ENCODE measurements at places on chromosomes 16 and 17.

GRCh38 chr16:76232704-76233103 is 44.5 kb upstream of the CNTNAP4 start:
- no peak for DNase-seq

DNA sequence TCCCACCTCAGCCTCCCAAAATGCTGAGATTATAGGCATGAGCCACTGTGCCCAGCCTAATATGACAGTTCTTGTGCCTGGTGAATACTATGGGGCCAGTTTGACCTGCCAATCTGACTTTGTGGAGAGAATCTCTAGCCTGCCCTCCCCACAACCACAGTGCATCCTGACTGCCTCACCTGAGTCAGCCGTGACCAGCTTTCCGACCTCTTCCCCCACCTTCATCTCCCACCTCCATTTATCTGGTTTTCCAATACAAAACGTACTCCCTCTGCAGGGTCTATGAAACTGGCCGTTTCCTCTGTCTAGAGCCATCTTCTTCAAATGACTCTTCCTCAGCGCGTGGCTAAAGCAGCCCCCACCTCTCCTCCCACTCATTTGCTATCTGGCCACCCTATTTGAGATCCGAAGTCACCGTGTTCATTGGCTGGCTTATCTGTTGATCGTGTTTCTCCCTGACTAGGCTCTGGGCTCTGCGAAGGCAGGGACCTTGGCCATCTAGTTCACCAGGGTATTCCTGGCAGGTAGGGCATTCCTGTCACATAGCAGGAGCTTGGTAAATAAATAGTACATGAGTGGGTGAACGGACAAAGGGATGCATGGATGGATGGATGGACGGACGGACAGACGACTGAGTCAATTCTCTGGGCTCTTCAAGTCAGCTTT is 22.3 kb upstream of the PLLP start:
- no peak for DNase-seq

- DNase-seq = no peak
These were observed 2.3 kb downstream of the LCAT start for GRCh38 chr16:67941469-67942199.

GRCh38 chr17:12992676-12993075 is 25.2 kb downstream of the ELAC2 start:
- DNase-seq = no peak

DNA sequence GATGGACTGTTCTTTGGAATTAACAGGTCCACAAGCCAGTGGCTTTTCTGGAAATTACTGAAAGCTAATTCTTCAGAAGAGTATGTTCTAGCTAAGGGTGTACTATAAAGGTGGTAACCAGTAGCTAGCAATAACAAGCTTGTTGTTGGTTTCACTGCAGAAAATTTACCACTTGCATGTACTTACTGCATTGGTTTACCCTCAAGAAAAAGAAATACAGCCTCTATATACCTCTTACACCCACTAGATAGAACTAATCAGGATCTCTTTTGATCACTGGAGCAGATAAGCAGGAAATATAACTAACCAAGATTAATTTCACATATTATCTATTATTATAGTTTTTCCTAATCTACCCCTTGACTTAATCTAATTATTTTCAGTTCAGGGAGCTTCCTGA is 184.9 kb upstream of the TBX2 start:
- no peak for DNase-seq

- no peak for DNase-seq
These were observed 10.6 kb downstream of the LIG3 start for GRCh38 chr17:34990921-34991365.

DNA sequence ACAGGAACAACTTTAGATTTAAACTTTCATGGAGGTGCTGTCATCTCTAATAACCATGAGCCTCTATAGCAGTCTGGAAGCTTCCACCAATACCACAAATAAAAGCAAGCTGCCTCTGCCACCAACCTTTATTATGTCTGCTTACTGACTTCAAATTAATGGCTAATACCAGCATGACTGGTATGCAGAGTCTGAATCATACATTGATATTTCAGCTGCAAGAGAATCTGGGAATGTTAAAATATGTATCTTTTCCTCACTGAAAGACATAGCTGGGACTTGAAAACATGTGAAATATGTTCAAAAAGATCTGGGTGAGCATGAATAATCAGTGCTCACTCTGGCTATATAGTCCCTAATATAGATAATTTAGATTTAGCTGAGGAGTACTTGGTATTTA is 488.6 kb downstream of the CDH8 start:
- no peak for DNase-seq

DNA sequence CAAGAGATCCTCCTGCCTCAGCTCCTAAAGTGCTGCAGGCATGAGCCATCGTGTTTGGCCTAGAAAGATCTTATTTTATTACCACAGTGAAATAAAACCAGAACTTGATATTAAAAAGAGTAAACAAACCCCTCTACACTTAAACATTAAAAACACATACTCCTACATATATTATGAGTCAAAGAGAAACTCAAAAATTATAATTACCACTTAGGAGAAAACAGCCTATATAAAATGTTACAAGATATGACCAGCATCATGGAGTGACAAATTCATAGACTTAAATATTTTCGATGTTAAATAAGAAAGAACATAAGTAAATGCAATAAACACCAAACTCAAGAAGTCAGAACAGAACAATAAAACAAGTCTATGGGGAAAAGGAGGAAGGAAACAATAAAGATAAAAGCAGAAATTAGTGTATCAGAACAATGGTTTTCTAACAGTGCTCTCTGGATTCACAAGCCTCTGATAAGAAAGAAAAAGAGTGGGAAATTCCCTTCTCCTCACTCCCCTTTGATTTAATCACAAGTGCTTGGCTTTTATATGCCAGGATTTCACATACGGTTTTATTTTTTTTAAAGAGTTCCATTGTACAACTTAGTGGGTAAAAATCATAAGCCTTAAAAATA is 23.0 kb downstream of the SKAP1 start:
- DNase-seq = no peak

GRCh38 chr17:75295201-75296158 is 6.2 kb upstream of the SLC25A19 start:
- DNase-seq = no peak
